ENCODE measurements at places on chromosomes 2 and 18. TPM values are rescaled to one million over a fixed set of nuclear protein-coding genes. Genes with fewer than 3 reads are reported as not detected.

CERKL gene
- total RNA-seq: 0.17 TPM

CTAGE1 gene
- not detected for total RNA-seq

NT5C1B gene
- not detected for total RNA-seq

DPP10 gene
- total RNA-seq: not detected

SERPINB11 gene
- total RNA-seq: not detected

C1GALT1C1L gene
- not detected for total RNA-seq

SAG gene
- total RNA-seq: not detected

EFHD1 gene
- 0.19 TPM for total RNA-seq

LPIN2 gene
- total RNA-seq: 42.0 TPM

SPP2 gene
- total RNA-seq: not detected

MOGAT1 gene
- total RNA-seq: not detected

TOGARAM2 gene
- total RNA-seq: 0.75 TPM

TPRKB gene
- 59.7 TPM for total RNA-seq

CDK15 gene
- 45.2 TPM for total RNA-seq

TCF23 gene
- total RNA-seq: not detected

SRD5A2 gene
- not detected for total RNA-seq

DSEL gene
- total RNA-seq: 164 TPM

DNAJC27 gene
- 5.6 TPM for total RNA-seq

RAD51AP2 gene
- under 0.01 TPM for total RNA-seq

CDK5R2 gene
- total RNA-seq: 0.38 TPM

CROCC2 gene
- not detected for total RNA-seq

QPCT gene
- 0.13 TPM for total RNA-seq

All from LHCN-M2 (cell line).